ENCODE measurements at places on chromosomes 1 and 21.

DNA sequence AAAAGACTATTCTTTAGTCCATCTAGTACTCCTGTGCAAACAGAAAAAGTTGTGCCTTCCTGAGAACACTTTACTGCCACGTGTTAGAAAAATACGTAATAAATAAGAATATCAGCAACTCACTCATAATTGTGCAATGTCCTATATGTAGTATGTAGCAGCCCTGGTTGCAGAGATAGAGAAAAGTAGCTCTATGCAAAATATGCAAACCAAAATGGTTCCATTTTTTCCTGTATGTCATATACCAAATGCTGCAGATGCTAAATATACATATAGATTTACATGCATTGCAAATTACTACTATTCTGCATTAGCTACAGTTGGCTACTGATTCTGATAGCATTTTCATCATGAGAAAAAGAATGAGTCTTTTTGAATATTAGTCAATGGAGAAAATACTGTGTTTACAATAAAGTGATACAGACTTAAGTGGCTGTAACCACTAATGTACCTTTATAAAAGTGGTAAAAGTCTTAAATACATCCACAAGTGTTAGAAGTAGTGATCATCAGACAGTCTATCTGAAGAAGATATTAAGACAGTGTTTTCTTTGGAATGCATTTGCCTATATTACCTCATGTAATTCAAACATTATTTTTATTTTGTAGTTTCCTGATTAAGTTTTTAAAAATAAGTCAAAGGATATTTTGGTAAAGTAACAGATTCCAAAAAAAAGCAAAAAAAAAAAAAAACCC, 19.8 kb downstream of the NME7 start:
- no peak for DNase-seq

GRCh38 chr1:180916771-180917170, 4.1 kb downstream of the KIAA1614 start:
- no peak for DNase-seq

DNA sequence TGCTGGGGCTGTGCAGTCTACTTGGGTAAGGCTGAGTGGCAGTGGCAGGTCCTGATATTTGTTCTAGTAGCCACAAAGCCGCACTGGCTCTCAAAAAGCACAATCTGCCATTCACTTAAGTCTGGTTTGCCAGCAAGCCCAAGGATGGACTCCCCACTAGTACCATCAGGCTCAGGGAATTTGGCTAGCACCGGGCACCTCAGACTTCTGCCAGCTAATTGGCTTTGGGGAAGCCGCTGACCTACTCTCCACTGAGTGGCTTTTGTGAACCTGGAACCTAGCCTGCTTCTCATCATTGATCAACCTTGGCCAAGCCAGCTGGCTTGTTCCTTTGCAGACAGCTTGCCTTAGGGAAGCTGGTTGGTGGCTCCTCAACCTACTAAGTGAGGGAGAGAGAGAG, 83.1 kb downstream of the ESRRG start:
- no peak for DNase-seq

GRCh38 chr1:106907795-106908194, 148.7 kb upstream of the PRMT6 start:
- no peak for DNase-seq

DNA sequence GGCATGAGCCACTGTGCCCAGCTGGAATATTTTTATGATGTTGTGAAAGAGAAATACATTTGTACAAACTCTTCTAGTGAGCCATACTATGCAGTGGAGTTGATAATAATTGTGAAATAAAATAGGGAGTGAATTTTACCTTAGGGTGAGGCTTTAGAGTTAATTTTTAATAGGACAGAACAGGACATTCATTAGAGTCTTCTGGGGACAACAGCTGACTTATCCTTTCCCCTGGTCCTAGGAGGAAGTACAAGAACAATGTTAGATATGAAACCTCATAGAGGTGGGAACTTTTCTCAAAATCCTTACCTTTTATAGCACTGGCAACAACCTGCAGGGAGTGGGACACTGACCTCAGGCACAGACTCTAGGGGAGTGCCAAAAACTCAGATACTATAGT, 21.9 kb downstream of the HAO2 start:
- no peak for DNase-seq

DNA sequence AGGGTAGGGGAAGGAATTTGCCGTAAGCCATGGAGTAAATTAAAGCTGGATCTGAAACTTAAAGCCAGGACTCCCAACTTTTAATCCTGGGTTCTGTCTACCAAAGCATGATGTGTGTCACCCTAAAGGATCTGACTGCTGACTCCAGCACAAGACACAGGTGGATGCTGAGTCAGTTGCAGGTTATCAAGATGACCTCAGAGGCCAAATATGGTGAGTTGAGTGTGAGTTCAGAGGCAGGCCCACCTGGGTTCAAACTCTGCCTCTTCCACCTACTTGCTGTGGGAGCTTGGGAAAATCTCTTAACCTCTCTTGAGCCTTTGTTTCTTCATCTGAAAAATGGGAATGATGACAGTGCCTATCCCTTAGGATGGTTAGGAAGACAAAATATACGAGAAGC, 16.7 kb upstream of the LDLRAP1 start:
- no peak for DNase-seq

DNA sequence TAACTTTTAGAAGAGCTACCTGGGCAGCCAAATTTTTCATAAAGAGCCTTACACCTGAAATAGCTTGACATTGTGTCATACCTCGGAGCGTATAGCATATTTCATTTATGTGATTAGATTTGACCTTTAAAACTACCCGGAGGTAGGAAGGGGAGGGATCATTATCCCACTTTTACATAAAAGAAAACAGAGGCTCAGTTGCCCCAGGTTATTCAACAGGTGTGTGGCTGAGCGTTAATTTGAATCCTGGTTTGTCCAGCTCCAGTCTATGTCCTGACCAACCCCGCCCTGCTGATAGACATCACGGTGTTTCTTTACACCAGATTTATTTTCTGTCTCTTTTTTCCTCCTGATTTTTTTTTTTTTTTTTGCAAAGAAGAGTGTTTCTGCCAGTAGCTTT, 39.7 kb downstream of the PBX1 start:
- DNase-seq, result no peak

DNA sequence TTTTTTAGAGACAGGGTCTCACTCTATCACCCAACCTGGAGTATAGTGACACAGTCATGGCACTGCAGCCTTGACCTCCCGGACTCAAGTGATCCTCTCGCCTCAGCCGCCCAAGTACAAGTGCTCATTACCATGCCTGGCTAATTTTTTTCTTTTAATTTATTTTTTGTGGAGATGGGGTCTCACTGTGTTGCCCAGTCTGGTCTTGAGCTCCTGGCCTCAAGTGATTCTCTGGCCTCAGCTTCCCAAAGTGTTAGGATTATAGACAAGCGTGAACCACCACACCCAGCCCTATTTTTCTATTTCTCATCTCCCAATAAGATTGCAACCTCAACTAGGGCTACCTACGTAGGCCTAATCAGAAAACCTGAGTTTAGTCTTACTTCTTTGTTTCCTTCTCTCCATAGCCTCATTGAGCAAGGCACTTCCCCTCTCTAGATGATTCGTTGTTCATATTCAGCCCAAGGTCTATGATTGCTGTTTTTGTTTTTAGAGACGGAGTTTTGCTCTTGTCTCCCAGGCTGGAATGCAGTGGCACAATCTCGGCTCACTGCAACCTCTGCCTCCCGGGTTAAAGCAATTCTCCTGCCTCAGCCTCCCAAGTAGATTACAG, 1.1 kb upstream of the KPNA6 start:
- DNase-seq, result no peak

GRCh38 chr1:248805876-248806275, 19.8 kb downstream of the SH3BP5L start:
- no peak for DNase-seq

GRCh38 chr1:243477731-243478290, 222.0 kb downstream of the SDCCAG8 start:
- no peak for DNase-seq

GRCh38 chr1:173937062-173937461, 19.9 kb upstream of the SERPINC1 start:
- DNase-seq, result no peak

DNA sequence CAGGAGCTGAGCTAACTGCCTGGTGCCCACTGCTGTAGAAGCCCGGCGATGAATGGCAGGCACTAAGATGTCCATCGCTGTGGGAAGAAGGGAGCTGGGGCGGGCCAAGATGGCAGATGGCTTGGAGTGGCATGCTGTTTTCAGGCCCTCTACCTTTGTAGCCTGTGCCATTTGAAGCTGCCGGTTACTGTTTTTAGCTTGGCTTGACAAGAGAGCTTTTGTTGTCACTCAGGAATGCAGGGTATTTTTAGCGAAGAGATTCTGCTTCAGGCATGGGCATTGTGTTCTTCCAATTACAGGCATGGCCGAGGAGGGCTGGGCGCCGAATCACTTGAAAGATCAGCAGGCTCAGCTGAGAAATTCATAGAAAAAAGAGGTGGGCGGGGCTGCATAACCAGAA, 348.7 kb downstream of the RPS6KC1 start:
- no peak for DNase-seq

- no peak for DNase-seq
These were observed 179.0 kb downstream of the SLC35F3 start for GRCh38 chr1:234083460-234083859.

DNA sequence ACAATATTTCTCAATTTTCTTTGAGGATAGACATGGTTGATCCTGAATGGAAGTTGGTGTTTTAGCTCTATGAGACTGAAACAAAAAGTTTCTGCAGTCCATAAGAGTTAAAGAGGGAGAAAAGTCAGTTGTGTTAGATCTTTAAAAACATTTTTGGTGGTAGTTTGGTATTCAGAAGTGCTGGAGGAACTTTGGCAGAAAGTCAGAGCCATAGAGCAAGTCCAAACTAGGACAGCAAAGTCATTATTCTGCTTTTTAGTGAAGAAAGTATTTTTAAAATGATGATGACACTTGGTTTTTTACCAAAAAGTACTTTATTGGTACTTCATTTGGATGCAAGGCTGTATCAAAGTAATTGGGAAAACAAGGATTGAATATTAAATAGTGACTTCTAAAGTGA, 41.8 kb downstream of the FNBP1L start:
- DNase-seq, result no peak

GRCh38 chr1:195763146-195763906, 844.9 kb downstream of the KCNT2 start:
- no peak for DNase-seq

Data from stimulated activated CD8-positive, alpha-beta memory T cell treated with anti-CD3 and anti-CD28 coated beads, Interleukin-15, amount 100 ng/mL, for 4 hours (primary cell).